Stimulated activated CD4-positive, alpha-beta T cell treated with anti-CD3 and anti-CD28 coated beads, Interleukin-12 subunit alpha, Interleukin-12 subunit beta, amount 100 ng/mL, for 24 hours (primary cell): ENCODE measurements at places on chromosomes 1 and 21.

DNA sequence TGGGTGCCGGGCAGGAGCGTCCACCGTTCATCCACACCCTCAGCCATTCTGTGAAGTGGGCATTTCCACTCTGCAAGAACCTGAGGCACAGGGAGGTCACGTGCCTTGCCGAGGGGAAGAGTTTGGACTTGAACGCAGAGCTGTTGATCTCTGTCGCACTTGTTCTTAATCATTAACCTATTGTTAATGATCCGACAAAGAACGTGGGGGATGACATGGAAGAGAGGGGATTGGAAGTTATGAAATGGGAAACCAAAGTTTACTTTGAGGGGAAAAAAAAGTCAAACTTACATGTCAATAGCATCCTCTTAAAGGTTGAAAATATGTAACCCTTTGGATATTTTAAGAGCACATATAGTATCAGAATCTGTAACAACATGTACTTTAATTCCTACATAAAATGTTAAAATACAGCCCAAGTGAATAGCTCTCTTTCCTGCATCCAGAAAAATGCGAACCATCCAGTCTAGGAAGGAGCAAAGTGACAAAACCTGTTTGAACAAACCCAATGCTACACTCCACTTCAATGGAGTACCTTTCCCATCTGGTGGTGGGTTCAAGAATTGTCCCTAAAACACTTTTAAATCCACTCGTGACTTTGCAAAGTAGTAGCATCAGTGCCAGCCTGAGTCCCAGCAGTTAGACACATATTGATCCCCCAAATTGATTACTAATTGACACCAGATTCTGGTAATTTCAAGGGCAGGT is 75.5 kb downstream of the SETD4 start:
- no peak for DNase-seq

GRCh38 chr1:153122831-153123421 is 9.6 kb upstream of the SPRR2F start:
- no peak for DNase-seq

DNA sequence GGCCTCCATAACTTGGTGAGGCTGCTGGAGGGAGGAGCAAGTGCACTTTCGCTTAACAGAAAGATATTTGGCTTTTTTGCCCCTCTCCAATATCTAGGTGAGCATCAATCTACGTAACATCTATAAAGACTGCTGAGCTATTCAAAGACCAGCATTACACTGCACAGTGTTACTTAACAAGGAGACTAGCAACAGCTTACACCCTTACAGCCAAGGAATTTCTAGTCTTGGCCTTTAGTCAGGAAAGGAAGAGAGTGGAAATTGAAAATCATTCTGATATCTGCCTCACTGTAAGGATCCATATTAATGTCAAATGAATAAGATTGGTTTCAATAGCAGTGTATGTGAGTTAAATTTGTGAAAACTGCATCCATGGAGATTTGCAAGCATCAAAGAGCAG is 163.9 kb upstream of the DUSP10 start:
- no peak for DNase-seq

- DNase-seq, result no peak
Measured at GRCh38 chr1:91129458-91129857, 107.6 kb upstream of the ZNF644 start.

DNA sequence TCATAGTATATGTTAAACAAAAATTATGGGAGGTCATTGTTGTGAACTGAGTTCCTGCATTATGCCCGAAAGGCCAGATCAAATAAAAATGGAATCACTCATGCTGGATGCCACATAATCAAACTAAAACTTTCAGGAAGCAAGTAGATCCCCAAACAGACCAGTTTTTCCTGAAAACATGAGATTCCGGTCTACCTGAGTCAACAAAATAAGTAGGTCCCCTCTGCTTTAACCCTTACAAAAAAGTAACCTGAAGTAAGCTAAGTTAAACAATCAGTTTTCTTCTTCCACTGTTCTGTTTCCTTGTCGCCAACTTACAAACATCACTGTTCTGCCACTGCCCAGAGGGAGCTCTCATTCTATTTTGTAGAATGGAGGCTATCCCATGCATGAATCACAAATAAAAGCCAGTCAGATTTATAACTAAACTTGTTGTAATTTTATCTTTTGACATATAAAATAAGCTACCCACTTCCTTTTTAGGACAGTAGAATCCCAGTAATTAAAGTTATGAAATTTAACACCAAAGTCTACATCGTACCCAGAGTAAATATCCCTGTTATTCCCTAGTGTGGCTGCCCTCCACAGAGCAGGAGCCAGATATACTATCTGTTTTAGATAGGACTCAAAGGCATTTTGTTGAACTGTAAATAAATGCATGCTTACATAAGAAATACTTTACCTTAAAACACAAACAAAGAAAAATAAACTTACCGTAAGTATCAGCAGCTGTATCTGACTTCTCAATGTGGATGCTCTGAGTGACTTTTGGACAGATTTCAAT is 149.4 kb downstream of the TIAM1 start:
- DNase-seq, result no peak

DNA sequence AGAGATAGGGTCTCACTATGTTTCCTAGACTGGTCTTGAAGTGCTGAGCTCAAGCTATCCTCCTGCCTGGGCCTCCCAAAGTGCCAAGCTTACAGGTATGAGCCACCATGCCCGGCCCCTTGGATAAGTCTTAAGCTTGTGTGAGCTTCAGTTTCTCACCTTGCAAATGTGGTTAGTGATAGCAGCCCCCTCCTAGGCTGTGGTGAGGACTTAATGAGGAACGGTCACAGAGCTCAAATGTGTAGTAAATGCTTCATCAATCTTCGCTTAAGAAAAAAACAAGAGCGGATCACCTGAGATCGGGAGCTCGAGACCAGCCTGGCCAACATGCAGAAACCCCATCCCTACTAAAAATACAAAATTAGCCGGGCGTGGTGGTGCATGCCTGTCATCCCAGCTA is 3.0 kb downstream of the CNR2 start:
- no peak for DNase-seq

GRCh38 chr1:6888268-6888667 is 103.0 kb downstream of the CAMTA1 start:
- no peak for DNase-seq

- DNase-seq, result no peak
Measured at GRCh38 chr1:72357411-72357810, 75.1 kb upstream of the NEGR1 start.

DNA sequence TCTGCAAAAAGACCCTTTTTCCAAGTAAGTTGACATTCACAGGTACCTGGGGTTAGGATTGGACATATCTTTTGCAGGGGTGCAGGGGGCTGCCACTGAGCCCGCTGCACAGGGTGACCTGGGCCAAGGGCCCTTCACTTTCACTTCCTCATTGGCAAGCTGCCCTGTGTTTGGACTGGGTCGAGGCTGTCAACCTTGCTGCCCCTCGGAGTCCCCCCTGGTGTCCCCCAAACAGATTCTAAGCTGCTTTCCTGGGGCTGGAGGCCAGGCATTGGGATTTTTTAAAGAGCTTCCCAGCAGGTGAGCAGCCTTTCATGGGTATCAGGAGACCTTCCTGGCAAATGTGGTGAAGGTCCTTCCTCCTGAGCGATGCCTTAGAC is 7.9 kb upstream of the UMODL1 start:
- no peak for DNase-seq

GRCh38 chr1:198776602-198777029 is 137.8 kb downstream of the PTPRC start:
- DNase-seq, result no peak
